ENCODE measurements at places on chromosomes 6 and 20. TPM values are rescaled to one million over a fixed set of nuclear protein-coding genes. Genes with fewer than 3 reads are reported as not detected.

PPP1R16B gene
- 1.9 TPM for polyA plus RNA-seq

BMP5 gene
- polyA plus RNA-seq: 0.14 TPM

THBS2 gene
- 1.0 TPM for polyA plus RNA-seq

CRISP3 gene
- not detected for polyA plus RNA-seq

MYB gene
- polyA plus RNA-seq: 2.9 TPM

TMEM151B gene
- 82.1 TPM for polyA plus RNA-seq

EBF4 gene
- 13.2 TPM for polyA plus RNA-seq

SLC2A10 gene
- polyA plus RNA-seq: not detected

BIRC7 gene
- not detected for polyA plus RNA-seq

RAET1L gene
- polyA plus RNA-seq: not detected

MYCT1 gene
- not detected for polyA plus RNA-seq
